T-cell (primary cell): ENCODE measurements at places on chromosomes 2 and 18.

- DNase-seq: no peak
Measured at GRCh38 chr18:37550118-37550875, 15.3 kb downstream of the CELF4 start.

- DNase-seq: no peak
Measured at GRCh38 chr2:147232225-147232669, 612.6 kb upstream of the ACVR2A start.

- no peak for DNase-seq
Measured at GRCh38 chr2:29113027-29113686, 2.1 kb upstream of the CLIP4 start.

DNA sequence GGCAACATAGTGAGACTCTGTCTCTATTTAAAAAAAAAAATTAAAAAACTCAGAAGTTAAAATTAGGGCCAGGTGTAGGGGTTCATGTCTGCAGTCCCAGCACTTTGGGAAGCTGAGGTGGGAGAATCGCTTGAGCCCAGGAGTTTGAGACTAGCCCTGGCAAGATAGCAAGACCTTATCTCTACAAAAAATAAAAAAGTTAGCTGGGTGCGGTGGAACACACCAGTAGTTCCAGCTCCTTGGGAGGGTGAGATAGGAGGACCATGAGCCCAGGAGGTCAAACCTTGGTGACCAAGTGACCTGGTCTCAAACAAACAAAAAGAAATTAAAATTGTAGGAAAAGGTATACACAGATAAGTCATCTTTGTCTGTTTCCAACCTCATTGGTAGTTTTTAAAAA is 11.3 kb downstream of the TTLL4 start:
- DNase-seq: no peak

DNA sequence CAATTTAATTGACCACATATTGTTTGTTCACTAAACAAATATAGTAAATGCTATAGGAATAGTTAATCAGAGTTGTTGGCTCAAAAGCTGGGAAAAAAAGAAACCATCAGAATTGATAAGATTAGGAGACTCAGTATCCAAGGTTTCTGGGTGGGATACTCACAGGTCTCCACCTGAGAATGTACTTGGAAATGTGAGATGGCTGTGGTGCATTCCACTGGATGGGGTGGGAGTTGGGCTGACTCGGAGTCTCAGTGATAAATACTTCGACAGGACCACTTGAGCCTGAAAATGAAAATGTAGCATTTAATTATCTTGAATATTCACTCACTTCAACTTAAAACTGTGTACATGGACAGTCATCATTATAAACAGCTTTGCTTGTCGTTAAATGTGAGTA is 21.2 kb downstream of the FN1 start:
- no peak for DNase-seq

GRCh38 chr2:191234376-191234775 is 10.8 kb upstream of the MYO1B start:
- DNase-seq: no peak

- no peak for DNase-seq
Measured at GRCh38 chr2:31762085-31762484, 181.3 kb upstream of the SRD5A2 start.

DNA sequence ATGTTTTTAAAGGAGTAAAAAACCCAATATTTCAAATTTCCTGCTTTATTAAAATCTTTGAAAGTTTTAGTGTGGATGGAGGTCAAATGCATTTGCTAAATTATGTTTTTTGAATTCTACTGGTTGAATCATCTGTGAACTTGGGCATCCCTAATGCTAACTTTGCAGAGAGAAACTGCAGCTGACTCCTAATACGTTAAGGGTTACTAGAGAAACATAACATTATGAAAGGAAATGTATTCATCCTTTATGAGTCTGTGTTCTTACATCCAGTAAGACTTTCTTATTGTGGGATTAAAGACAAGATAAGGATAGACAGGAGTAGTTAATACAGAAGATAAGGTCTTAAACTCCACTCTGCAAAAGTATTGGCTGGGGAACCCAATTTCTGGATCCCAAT is 140.6 kb downstream of the FAM124B start:
- no peak for DNase-seq

- no peak for DNase-seq
Measured at GRCh38 chr2:241769819-241770184, 6.8 kb upstream of the GAL3ST2 start.

DNA sequence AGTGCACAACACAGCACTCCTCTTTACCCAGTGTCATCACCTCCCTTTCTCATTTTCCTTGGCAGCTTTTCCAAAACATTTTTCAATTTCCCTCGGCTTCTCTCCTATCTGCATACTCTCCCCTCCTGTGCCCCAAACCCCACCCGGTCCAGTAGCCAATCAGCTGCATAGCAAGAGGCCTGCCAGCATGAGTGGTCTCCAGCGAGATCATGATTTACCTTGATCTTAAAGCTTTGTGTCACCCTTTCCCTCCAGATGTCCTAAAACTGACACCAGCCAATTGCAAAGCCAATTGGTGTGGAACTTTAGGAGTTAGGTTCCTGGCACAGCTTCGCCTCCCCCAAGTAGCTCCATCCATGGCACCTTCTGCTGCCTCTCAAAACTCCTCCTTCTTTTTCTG is 45.2 kb upstream of the SH3RF3 start:
- DNase-seq: no peak

- no peak for DNase-seq
Measured at GRCh38 chr18:48698707-48699106, 159.9 kb downstream of the CTIF start.

DNA sequence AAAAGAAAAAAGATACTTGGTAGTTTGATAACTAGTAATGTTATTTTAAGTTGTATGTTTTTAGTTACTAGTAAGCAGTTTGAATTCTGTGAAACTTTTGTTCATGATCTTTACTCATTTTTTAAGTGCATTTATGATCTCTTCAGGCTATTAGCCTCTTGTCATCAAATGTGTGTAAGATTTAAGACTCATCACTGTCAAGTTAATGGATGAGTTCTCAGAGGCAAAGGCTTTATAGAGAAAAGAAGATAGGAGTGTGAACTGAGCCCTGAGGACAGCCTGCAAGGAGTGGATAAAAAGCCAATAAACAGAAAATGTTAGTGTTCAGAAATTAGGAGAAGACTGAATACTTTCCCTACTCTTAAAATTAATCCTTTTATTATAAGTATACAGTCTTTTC is 13.5 kb downstream of the NDUFV2 start:
- no peak for DNase-seq

DNA sequence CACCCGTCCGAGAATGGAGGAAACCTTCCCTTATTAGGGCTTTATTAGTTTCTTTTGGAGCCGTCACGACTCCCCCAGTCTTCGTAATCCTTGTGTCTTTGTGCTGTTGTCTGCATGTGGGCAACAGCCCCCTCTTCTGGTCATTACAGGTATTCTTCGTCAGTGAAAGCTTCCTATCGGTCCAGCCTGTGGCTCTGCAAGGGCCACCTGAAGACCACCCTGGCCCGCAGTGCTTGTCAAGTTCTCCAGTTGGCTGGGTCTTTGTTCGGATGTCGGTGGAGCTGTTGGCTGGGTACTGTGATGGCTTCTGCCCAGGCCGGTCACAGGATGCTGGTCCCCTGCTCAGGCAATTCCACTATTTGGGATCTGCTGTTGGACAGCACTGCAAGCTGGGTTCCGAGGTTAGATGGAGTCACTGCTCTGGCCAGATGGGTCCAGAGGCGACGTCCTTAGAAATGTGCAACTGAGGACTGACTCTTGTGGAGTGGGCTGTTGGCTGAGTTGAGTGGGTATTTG is 19.2 kb downstream of the E2F6 start:
- peak; percentile 18 for DNase-seq

GRCh38 chr2:64958556-64958955 is 30.6 kb upstream of the SLC1A4 start:
- DNase-seq: no peak

DNA sequence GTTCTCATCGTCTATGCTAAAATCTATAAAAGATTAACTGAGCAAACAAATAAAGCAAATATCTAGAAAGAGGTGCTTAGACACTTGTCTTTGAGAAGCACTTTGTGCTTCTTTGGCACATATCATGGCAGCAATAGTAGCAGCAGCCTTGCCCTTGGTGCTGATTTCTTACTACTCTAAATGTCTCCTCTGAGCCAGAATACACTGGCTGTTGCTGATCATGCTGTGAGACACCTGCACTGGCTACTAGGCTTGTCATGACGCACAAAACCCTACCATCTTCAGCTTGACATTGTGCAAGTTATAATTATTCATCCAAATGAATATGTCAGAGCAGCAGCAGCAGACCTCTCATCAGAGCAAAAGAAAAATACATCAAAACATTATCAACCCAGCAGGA is 46.7 kb downstream of the FANCL start:
- no peak for DNase-seq

GRCh38 chr18:77162580-77162979 is 30.0 kb upstream of the MBP start:
- no peak for DNase-seq

DNA sequence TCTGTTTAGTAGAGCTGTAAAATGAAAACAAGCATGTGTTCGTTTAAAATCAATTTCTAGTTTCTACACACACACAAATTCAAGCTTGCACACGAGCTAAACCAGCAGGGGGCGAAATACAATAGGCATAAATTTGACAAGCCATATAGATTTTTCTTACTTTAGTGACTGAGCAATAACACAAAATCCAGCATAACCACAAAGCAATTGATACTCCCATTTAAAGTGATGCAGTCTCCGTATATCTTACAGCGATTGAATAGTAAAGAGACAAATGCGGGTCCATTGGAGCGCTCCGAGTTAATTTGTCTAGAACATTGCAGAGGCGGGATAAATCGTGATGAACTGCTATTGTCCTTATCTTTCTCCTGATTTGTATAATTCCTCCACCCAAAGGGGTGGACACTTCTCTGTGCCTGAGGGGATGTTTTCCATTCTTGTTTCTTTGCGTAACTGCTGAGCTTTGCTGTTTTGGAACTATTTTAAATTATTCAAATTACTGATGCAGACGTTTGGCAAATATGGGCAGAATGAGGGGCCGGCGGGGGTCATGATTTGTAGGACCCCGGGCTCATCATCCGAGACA is 1.2 kb upstream of the AFTPH start:
- DNase-seq: peak; percentile 55

DNA sequence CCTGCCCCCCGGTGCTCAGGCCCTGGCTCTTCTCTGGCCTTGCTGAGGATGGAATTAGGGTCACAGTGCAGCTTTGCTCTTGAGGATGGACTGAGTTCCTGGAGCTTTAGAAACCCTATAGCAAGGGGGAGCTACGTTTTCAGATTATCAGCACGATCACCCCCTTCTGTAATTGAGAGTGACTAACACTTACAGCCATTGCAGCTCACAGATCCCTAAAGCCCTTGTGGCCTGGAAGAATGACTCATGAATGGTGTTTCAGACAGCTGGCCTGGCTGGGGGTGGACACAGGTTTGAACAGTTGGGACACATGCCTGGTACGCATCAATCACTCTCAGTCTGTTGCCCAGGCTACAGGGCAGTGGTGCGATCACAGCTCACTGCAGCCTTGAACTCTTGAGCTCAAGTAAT is 79.7 kb upstream of the IGFBP5 start:
- DNase-seq: no peak

GRCh38 chr2:97720746-97721145 is 7.4 kb downstream of the ZAP70 start:
- no peak for DNase-seq

- no peak for DNase-seq
Measured at GRCh38 chr2:233094614-233095013, 34.5 kb downstream of the INPP5D start.

GRCh38 chr2:9739531-9739964 is 103.7 kb upstream of the TAF1B start:
- peak; percentile 48 for DNase-seq

DNA sequence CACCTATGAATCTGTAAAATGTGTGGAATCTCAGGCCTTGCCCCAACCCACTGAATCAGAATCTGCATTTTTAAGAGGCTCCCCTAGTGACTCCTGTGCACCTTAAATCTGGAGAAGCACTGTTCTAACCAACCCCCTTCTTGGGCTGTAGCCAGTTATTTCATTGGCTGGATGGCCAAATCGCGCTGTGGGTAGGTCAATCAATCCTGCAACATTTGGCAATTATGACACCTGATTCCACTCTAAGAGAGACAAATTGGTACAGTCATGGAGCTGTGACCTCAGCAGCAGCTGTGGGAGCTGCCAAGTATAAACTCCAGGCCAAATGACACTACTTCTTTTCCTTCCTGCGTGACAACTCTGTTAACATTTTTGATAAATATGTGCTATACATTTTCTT is 208.7 kb downstream of the CLIP4 start:
- no peak for DNase-seq

- no peak for DNase-seq
Measured at GRCh38 chr2:16215902-16216557, 275.7 kb downstream of the MYCN start.

DNA sequence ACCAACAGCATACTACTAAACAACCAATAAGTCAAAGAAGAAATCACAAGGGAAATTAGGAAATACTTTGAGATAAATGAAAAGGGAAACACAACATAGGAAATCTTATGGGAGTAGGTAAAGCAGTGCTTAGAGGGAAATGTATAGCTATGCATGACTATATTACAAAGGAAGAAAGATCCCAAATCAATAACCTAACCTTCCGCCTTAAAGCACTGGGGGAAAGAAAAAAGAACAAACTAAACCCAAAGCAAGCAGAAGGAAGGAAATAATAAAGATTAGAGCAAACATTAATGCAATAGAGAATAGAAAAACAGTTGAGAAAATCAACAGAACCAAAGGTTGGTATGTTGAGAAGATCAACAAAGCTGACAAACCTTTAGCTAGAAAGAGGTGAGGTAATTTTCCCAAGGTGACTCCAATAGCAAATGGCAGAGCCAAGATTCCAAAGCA is 49.9 kb downstream of the DDX1 start:
- DNase-seq: no peak

DNA sequence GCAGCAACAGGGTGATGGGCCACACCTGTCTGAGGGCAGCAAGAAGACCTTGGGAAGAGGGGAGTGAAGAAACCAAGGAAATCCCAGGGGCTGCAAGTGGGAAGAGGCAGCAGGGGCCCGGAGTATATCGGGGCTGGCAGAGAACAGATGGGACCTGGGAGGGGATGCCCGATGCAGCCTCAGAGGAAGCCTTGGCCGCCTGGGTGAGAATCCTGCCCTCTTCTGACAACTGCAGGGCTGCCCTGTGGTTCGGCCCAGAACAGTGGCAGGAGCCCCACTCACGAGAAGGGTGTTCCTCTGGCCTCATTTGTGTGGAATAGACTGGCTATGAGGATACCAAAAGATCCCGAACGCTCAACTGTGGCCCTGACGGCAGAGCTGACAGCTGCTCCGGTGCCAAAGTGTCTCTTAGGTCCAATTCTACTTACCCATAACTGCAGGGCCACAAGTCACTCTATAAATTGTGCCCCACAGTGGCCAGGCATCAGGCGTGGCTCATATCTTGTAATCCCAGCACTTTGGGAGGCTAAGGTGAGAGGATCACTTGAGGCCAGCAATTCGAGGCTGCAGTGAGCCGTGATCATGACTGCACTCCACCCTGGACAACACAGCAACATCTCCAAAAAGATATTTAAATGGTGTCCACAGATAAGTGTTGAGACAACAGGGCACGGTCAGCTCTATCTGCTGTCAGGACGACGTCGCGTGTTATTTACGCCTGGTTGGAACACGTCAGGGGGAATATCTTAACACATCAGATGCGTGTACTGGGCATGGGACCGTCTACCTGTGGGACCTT is 23.6 kb upstream of the ID2 start:
- DNase-seq: no peak
